ENCODE measurements at places on chromosomes 13 and 19. TPM values are rescaled to one million over a fixed set of nuclear protein-coding genes. Genes with fewer than 3 reads are reported as not detected.

The HIF3A gene
- not detected for total RNA-seq

The CAPN12 gene
- 5.9 TPM for total RNA-seq

The CGB3 gene
- 0.38 TPM for total RNA-seq

The CDC37 gene
- 178 TPM for total RNA-seq

The ATP12A gene
- not detected for total RNA-seq

The COG6 gene
- total RNA-seq = 6.6 TPM

The ZNF285 gene
- total RNA-seq = 1.7 TPM

The ZFP28 gene
- total RNA-seq = 3.1 TPM

The NKG7 gene
- total RNA-seq = not detected

The USPL1 gene
- 16.7 TPM for total RNA-seq

The PRPF31 gene
- total RNA-seq = 119 TPM

The CEACAM4 gene
- not detected for total RNA-seq

The CYSLTR2 gene
- total RNA-seq = not detected

The TSSK6 gene
- 0.86 TPM for total RNA-seq

The PHLDB3 gene
- total RNA-seq = 8.8 TPM

The EPS8L1 gene
- total RNA-seq = 5.0 TPM

The FGF14 gene
- not detected for total RNA-seq

The ZNF627 gene
- total RNA-seq = 2.0 TPM

The ZNF699 gene
- total RNA-seq = 1.3 TPM
